Renal cortical epithelial cell (primary cell): ENCODE measurements at places on chromosomes 1 and 21.

- DNase-seq = peak; percentile 35
Measured at GRCh38 chr1:19315378-19316198, 3.5 kb downstream of the SLC66A1 start.

DNA sequence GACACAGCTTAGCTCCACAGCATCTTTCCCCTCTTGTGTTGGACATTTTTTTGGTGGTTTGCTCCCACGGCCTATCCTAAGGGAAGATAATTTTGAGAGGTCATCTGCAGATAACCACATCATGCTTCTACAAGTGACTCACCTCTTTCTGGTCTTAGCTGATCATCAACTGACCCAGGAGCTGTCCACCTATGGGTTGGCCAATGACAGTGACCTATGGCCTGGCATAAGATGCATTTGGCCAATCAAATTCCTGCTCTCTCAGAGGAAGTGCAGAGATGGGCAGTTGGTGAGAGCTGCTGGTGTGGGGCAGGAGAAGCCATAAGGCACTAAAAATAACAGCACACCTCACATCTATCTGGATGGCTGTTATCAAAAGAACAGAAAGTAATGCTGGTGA is 100.0 kb upstream of the CLDN14 start:
- no peak for DNase-seq

DNA sequence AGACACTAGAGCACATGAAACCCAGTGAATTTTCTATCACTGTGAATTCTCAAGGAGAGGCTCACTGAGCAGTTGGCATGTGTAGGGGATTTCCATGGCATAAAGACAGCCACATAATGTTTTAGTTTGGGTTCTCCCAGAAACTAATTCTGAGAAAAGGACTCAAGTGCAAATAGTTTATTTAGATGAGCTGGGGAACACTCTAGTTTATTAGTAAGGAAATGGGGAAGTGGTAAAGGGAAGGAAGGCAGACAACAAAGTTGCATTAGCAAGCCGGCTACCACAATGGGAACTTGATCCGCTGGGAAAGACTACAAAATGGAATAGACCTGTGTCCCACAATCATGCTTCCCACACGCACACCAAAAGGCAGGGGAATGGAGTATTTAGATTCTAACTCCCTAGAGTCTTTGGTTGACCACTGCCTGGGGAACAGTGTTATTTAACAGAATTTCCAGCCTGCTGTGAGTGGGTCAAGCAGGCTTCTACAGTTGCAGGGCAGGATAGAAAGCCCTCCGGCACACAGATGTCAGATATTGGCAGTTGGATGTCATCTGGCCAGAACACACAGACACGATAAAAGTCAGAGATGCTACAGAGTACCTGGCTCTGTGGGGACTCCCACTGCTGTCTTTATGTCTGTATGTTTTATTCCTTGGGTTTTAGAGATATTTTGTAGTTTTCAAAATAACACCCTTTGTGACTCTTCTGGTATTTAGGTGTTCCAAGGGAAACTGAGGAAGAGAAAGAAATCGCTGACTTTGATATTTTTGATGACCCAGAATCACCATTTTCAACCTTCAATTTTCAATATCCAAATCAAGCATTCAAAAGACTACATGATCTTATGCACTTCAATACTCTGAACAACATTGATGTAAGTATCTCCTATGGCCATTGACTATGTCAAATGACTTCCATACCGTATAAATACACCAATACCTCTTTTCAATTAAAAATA is 150.1 kb downstream of the PLA2G4A start:
- DNase-seq = no peak

DNA sequence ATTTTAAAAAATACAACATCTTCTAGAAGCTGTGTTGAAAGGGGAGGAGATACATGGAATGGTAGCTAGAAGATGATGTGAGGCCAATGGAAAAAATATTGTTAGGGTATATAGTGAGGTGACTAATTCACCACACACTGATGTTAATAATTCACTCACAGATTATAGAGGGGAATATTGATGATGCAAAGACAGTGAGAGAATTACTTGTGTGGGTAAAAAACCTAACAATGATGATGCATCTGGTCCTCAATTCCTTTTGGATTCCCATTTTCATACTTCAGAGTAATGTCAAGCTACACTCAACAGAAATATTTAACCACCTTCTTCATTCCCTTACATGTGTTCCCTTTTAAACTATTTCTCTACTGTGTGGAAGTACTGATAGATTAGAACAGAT is 169.5 kb upstream of the DPYD start:
- DNase-seq = peak; percentile 56

- no peak for DNase-seq
Measured at GRCh38 chr1:81151206-81151605, 649.5 kb upstream of the ADGRL2 start.

DNA sequence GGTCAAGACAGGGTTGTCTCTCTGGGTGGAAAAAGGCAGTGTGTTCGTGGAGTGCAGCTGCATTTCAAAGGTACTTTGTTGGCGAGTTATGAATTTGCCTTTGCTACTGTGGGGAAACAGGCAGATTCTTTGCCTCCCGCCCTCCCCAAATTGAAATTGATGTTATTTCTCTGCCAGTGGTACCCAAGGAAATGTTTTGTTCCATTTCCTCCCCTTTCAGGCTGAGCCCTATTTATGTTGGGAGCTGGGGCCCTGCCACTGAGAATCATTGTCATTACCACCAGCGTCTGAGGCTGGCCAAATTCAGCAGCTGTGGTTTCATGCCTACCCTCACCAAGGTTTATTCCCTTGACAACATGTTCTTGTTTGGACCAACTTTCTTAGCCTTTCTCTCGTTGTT is 48.5 kb upstream of the OLIG2 start:
- DNase-seq = no peak

DNA sequence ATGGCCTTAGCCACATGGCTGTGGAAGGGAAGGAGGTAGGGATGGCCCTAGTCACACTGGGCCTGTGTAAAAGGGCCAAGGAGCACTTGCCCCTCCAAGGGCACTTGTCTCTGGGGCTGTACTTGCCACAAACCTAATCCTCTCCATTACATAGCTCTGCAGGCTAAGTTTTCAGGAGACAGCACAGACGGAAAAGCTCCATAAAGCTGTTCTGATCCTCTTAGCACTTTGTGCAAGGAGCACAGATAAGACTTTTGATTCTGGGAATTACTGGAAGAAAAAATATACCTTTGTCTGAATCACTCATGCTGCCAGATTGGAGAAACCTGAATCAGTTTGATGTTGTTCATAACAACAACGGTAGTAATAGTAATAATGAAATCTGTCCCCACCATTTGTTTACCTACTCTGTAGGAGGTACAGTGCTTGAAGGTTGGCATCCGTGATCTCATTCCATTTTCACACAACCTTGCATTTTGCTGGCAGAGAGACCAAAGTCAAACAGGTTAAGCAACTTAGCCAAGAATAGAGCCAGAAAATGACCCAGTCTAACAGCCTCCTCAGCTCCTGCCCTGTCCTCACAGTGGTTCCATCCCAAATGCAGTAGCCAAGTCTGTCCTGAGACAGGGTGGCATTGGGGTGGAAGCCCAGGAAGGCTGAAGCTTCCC is 207.1 kb downstream of the ROR1 start:
- peak; percentile 50 for DNase-seq

GRCh38 chr1:174812656-174813055 is 187.1 kb upstream of the CACYBP start:
- DNase-seq = peak; percentile 58

DNA sequence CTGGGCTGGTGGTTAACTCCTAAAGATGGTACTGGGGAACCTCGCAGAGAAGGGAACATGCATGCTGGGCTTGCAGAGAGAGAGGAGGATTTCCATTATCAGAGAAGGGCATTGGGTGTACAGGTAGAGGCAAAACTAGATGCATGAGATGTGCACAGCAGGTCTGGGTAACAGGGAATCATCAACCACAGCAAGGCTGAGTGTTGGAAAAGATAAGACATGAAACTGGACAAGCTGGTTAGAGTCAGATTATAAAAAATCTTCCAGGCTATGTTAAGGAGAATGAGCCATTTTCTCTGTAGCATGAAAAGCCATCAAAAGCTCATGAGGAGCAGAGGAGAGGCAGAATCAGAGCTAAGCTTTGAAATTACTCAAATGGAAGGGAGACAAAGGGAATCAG is 147.8 kb downstream of the VAV3 start:
- no peak for DNase-seq

GRCh38 chr1:61441723-61442262 is 283.1 kb downstream of the TM2D1 start:
- peak; percentile 55 for DNase-seq

DNA sequence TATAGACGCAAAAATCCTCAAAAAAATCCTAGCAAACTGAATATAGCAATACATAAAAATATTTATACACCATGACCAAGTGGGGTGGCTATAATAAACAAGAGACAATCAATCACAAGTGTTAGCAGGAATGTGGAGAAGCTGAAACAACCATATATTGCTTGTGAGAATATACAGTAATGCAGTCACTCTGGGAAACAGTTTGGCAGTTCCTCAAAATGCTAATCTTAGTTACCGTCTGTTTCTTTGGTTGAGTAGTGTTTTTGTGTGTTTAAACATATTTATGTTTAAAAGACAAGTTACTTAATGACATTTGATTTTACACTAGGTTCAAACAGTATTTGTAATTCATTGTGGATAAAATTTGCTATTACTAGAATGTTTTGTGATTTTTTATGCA is 792.0 kb downstream of the LTN1 start:
- no peak for DNase-seq

DNA sequence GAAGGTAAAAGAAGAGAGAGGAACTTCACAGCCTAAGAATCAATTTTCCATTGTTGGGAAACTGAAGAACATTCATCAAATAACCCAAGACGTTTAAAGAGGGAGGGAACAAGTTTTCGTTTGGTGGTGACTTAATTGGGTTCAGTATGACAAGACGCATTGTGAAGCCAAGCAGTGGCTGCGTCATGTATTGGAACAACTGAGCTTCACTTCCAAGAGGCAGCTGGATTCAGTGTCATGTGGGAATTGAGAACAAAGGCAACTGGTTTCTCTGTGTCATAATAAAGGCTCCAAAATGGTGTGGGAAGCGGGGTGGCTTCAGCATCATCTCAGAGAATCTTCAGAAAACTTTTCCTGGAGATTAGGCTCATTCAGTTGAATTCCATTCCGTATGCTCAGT is 29.8 kb upstream of the RC3H1 start:
- no peak for DNase-seq

- DNase-seq = peak; percentile 71
Measured at GRCh38 chr1:156608036-156608674, 6.9 kb upstream of the GPATCH4 start.

- DNase-seq = peak; percentile 50
Measured at GRCh38 chr1:200279810-200280411, 129.9 kb downstream of the ZNF281 start.

- no peak for DNase-seq
Measured at GRCh38 chr1:196143602-196144342, 464.5 kb downstream of the KCNT2 start.

GRCh38 chr21:26593800-26594199 is 20.7 kb upstream of the CYYR1 start:
- no peak for DNase-seq

GRCh38 chr1:150765296-150765976 is at the start of gene CTSS:
TSS of gene CTSS (minus strand) at chr1:150765778. CDS start at chr1:150764763, 1,015 bp downstream.
- DNase-seq = peak; percentile 49

GRCh38 chr1:58363585-58363984 is 182.9 kb downstream of the OMA1 start:
- DNase-seq = no peak

DNA sequence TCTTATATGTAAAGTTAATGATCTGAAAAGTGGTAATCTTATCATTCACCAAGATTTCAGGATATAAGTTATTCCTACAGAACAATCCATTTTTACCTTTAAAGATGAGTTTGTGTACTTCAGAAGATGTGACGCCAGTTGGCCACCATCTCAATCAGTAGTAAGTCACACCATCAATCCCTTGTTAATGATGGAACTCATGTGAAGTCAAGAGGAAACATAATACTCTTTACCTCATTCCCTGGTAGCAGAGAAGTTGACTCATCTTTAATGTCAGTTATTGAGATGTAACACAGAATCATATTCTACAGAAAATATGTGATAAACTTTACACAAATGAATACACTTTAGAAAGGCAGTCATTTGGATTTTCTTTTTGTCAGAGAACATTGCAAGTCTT is 38.2 kb downstream of the MRPL39 start:
- no peak for DNase-seq

- DNase-seq = no peak
Measured at GRCh38 chr1:55318116-55318817, 103.1 kb upstream of the USP24 start.
